Right hindlimb (tissue), 1 donor: ENCODE measurements at places on chromosomes 2 and 18.

- DNase-seq, result no peak
Observed at GRCh38 chr2:222485367-222486211, 61.2 kb downstream of the SGPP2 start.

- no peak for DNase-seq
Observed at GRCh38 chr2:7225848-7226247, 308.6 kb downstream of the RNF144A start.

- no peak for DNase-seq
Observed at GRCh38 chr2:26326514-26326913, 19.4 kb upstream of the SELENOI start.

DNA sequence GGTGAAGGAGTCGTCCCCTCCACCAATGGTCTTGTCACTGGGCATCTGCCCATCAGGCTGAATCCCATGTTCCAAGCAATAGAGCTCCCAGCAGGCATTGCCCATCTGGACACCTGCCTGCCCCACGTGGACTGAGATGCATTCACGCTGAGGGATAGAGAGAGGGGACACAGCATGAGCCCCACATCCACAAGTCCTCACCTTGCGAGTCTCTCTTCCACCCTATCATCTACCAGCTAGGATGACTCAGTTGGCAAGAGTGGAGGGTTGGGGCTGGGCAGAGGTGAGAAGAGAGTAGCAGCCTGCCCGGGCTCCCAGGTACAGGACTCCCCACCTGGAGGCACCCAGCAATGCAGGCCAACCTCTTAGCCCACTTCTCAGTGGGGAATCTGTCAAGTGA is 959 bp upstream of the TUBA4B start:
- DNase-seq, result no peak

DNA sequence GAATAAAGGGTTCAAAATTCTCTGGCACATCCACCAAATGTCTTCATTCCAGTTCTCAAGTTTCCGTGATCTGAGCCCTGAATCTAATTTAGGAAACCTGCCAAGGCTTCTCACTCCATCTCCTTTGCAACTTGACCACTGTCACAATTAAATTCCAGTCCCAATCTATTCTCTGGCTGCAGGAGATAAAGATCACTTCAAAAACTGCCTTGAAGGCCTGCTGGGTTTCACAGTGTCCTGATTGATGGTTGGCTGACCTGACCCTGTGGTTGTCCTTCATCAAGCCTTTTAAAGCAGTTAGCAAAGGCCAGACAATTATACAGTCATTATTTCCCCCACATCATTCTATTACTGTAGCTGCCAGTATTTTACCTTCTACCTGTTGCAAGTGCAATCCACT is 60.3 kb upstream of the DNAJC10 start:
- no peak for DNase-seq

GRCh38 chr2:3662239-3662638 is 4.2 kb downstream of the ALLC start:
- no peak for DNase-seq

DNA sequence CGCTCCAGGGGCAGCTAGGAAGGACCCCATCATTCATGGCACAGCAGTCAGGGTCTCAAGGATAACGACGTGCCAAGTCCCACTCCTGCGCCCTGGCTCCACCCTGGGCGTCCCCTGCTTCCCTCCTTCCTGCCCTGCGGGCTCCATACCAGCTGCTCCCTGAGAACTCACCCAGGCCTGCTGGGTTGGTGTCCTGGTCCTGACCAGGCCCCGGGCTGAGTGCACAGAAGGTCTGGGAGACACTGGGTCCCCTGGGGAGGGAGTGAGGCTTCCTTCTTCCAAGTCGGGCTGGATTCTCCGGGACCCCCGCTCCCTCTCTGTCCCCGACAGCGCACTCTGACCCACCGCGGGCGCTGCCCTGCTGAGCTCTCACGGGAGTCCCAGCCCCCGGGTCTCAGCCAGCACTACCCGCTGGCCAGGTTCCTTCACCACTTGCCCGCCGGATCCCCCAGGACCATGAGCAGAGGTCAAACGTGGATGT is 160.2 kb downstream of the PXDN start:
- no peak for DNase-seq
